ENCODE measurements at places on chromosomes 1 and 21.

DNA sequence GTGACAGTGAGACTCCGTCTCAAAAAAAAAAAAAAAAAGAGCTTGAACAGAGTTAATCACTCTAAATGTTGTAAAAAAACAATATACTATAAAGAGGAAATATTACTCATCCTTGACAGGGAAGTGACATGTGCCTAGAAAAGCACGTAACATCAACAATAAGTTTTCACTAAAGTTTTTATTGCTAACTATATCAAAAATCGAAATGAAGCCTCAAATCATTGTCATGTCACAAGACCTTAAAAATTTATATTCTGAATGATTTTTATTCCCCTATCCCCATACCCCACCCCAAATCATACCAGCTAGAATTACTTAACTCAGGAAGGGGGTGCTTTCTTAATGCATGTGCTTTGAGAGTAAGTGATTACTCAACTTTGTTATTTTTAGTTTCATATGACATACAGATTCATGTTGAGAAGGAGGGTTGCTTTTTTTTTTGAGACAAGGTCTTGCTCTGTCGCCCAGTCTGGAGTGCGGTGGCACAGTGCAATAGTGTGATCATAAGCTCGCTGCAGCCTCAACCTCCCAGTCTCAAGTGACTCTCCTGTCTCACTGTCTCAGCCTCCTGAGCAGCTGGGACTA, 53.6 kb upstream of the MUTYH start:
- DNase-seq = no peak

- DNase-seq = no peak
These were observed 322.6 kb downstream of the HHIPL2 start for GRCh38 chr1:222225316-222225691.

DNA sequence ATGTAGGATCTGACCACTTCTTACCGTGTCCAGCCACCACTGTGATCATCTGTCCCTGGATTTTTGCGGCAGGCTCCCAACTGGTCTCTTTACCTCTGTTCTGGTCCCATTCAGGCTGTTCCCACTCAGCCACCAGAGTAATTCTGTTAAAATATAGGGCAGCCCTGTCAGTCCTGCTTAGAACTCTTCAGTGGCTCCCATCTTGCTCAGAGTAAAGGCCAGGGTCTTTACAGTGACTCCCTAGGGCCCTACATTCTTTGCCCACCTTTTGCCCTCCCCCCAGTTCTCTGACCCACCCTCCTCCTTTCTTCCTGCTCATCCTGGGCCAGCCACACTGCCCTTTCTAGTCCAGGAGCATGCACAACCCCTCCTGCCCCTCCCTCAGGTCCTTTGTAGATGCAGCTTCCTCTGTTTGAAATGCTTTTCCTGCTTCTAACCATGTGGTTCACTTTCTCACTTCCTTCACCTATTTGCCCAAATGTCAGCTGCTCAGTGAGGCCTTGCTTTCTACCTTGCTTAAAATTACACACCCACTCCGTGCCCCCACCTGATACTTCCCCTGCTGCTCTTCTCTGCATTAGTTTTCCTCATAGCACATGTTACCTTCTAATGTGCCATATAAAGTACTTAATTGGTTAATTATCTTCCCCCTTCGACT, 7.8 kb downstream of the UBIAD1 start:
- DNase-seq = no peak

GRCh38 chr1:192506741-192507155, 68.8 kb upstream of the RGS1 start:
- DNase-seq = no peak

GRCh38 chr1:154403261-154403943, 1.7 kb upstream of the IL6R start:
- no peak for DNase-seq

- peak; percentile 18 for DNase-seq
These were observed 16.9 kb upstream of the EFCAB14 start for GRCh38 chr1:46735708-46736324.

- DNase-seq = no peak
These were observed 14.5 kb downstream of the POGZ start for GRCh38 chr1:151444783-151445177.

DNA sequence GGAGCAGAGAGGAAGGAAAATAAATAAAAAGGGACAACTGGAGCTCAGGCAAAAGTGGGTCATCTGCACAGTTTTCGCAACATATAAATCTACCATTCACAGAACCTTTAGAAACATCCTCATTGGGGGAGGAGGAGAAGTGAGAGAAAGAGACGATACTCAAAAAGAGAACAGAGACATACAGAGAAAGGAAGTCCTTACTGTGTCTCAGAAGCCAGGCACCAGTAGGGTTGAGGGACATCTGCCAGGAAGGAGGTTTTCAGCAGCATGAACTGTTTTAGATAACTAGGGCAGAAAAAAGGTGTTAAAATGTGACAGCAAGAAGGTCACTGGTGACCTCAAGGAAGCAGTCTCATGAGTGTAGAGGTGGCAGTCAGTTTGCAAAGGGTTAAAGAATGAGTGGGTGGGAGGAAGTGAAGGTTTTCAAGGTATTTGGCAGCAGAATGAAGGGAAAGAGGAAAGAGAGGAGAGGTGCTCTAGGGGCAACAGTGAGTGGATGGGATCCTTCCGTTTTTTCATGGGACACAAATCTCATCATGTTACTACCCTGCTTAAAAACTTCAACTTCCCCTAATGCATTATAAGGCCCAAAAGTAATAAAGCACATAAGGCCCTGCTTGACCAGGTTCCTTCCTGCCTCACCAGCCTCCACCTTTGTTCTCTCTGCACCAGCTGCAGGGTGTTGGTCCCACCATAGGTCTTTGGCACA, 9.5 kb downstream of the JAK1 start:
- peak; percentile 41 for DNase-seq
